ENCODE measurements at places on chromosomes 2 and 18. TPM values are rescaled to one million over a fixed set of nuclear protein-coding genes. Genes with fewer than 3 reads are reported as not detected.

The AQP12A gene
- total RNA-seq: not detected

The ALPP gene
- not detected for total RNA-seq

The C2orf72 gene
- not detected for total RNA-seq

The POMC gene
- total RNA-seq: 6.3 TPM

The B3GNT7 gene
- total RNA-seq: 1.3 TPM

The DSG3 gene
- total RNA-seq: not detected

The PTPRN gene
- total RNA-seq: not detected

The SF3B6 gene
- total RNA-seq: 209 TPM

The HOXD13 gene
- not detected for total RNA-seq

The RAB27B gene
- total RNA-seq: under 0.01 TPM

The EPB41L5 gene
- total RNA-seq: 3.7 TPM

The CYB5A gene
- total RNA-seq: 105 TPM

The ZNF2 gene
- total RNA-seq: 1.8 TPM

The REG3A gene
- not detected for total RNA-seq

The SERPINB4 gene
- total RNA-seq: not detected

The GREB1L gene
- 3.1 TPM for total RNA-seq

The TSPYL6 gene
- not detected for total RNA-seq

The GALNT3 gene
- total RNA-seq: 1.2 TPM

The R3HDM1 gene
- 11.3 TPM for total RNA-seq

The COL3A1 gene
- 2.6 TPM for total RNA-seq

The KRTCAP3 gene
- total RNA-seq: not detected

The PRKAG3 gene
- not detected for total RNA-seq

The GNAL gene
- 0.05 TPM for total RNA-seq

The SERPINB11 gene
- not detected for total RNA-seq

The ST8SIA5 gene
- not detected for total RNA-seq

The CYP27A1 gene
- total RNA-seq: 7.4 TPM

The DNAJC5G gene
- not detected for total RNA-seq

The FBXO41 gene
- 0.05 TPM for total RNA-seq

The IL1RN gene
- not detected for total RNA-seq

Data from mammary microvascular endothelial cell (primary cell).